ENCODE measurements at places on chromosomes 7 and 10.

- peak; percentile 33 for DNase-seq
These were observed 900 bp upstream of the MICALL2 start for GRCh38 chr7:1459920-1460820.

DNA sequence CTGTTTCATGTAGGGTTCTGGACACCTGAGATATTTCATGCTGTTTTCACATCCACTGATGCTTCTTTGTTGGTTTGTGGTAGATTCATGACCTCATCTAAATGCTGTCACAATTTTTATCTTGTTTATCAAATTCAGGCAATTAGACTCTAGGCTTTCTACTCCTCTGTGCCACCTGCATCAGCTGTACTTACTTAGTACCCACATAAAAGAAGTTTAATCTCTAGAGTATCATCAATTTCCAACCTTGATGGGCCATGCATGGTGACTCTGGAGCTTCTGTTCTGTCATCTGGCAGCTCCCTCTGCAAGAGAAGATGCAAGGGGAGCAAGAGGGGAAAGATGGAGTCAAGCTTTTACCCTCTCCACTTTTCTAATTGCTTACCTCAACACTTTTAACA, 195.9 kb upstream of the VWC2 start:
- no peak for DNase-seq

DNA sequence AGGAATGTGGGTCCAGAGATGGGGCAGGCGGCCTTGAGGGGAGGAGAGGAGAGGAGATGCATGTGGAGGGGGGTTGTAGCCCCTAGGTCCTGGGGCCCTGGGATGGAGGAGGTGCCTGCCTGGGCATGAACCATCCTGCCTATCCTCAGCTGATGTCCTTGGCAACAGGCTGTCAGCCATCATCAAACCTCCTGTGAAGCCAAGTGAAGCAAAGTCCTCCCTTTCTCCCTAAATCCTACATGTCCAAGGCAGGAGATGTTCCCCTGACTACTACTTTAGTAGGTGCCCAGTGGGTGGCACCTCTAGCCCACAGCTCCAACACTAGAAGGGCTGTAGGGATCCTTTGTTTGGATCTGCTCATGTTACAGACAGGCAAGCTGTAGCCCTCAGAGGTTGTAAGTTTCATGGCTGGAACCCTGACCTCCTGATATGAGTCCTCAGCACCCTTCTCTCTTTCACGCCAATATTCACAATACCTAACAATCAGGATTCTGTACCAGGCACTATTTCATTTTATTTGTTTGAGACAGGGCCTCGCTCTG, 66.6 kb upstream of the SYPL1 start:
- DNase-seq, result no peak

DNA sequence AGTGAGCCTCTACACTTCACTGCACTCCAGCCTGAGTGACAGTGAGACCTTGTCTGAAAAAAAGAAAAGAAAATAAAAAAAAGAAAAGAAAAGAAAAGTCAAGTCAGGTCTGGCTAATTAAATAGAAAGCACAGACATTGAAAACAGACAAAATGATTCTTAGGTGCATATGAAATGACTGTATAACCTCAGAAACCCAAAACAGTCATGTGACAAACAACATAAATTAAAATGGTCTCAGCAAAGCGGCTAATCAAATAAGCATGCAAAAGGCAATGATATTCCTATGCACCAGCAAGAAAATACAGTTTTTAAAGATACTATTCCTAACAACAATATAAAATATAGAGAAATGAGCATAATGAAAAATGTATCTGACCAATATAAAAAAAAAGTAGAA, 38.3 kb downstream of the LRRC20 start:
- no peak for DNase-seq

GRCh38 chr7:37070471-37070870, 346.2 kb upstream of the AOAH start:
- no peak for DNase-seq

GRCh38 chr10:62724465-62724864, 80.1 kb upstream of the ADO start:
- DNase-seq, result no peak

DNA sequence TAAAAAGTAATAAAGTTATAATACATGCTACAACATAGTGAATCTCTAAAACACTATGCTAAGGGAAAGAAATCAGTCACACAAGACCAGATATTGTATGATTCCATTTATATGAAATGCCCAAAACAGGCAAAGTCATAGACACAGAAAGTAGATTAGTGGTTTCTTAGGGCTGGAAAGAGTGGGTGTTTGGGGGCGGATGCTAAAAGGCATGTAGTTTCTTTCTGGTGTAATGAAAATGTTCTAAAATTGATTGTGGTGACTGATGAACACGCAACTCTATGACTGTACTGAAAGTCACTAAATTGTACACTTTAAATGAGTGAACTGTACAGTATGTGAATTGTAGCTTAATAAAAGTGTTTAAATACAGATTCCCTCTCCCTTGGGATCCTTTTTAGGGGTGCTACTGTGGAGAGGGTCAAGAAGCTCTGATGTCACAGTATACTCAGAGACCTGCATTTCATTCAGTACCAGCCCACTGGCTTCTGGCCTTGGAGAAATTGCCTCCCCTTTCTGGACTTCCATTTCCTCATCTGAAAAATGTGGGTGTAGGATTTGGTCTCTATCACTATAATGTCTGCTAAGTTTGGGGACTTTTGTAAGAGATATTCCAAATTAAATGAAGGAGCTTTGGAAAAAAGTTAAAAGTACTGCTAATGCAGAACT, 46.4 kb downstream of the AOAH start:
- no peak for DNase-seq

GRCh38 chr10:94858005-94858404, 80.5 kb upstream of the CYP2C9 start:
- no peak for DNase-seq

DNA sequence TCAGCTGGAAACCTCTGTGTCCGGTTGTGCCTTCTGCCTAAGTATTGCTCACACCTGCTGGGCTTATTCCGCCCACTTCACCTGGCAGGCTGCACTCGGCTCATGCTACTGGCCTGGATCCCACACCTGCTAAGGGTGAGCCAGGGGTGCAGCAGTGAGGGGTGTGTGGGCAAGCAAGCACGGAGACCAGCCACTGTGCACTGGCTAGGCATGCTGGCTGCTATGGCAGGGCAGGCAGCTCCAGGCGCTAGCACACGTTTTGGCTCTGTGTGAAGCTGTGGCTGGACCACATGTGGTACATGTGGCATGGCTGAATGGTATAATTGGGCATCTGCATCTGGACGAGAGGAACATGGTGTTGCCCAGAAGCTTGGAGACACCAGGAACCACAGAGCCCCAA, 940.7 kb downstream of the NRG3 start:
- DNase-seq, result no peak

DNA sequence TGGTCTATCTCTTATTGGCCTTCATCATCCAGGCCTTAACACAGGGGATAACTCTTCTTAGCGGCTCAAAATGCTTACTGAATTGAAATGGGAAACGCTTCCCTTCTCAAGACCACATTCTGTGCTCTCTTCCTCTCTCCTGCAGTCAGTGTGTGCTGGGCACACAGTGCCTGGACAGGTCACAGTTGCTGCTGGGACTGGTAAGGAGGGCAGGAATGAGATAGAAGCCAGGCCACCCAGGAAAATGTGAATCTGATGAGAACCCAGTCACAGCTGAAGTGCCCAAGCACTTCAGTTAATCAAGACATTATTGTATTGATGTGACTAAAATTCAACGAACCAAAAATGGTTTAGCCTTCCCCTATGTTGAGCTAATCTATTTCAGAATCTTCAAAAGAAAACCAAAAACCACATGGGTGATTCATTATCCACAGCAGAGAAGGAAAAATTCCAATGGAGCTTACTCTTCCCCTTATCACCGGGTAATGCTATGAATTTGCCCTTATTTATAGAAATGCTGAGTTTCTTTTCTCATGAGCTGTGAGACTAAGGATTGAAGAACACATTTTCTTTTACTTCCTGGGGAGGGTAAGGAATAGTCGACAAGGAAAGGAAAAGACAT, 41.2 kb upstream of the PLPP4 start:
- DNase-seq, result no peak

DNA sequence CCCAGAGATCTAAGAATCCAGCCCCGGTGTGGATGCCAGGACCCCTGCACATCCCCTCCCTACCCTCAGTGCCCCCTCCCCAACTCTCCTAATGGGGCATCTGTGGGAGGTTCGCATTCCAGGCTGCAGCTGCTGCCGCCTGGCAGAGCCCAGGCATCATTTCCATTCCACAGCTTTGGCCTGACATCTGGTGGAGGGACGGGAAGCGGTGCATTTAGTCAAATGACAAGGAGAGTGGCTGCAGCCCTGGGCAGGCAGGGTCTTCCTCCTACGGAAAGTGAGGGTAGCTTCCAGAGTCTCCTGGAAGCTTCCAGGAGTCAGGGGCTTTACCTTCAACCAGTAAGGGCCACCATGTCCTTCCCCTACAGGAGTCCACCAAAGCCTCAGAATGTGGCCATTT, 30.8 kb downstream of the PRLHR start:
- DNase-seq, result no peak

GRCh38 chr10:707861-708260, 18.4 kb upstream of the DIP2C start:
- no peak for DNase-seq

DNA sequence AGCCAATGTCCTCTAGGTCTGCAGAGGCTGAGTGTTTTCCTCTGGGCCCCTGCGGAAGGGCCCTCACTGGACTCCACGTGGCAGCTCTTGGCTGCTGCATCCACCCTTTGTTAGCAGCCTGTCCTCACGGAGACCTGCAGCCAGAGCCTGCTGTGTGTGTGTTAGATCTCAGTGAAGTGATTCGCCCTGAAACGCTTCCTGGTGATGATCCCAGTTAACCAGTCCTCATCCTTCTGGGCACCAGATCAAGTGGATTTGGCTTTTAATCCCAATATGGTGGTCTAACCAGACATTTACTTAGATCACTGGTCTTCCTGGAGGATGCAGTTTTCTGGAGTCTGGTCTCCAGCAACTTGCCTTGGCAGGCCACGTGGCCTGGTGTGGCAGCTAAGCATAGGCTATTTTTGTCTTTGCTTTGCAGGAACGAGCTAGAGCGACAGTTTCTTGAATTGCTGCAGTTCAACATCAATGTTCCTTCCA, 39.5 kb upstream of the GJD4 start:
- no peak for DNase-seq

DNA sequence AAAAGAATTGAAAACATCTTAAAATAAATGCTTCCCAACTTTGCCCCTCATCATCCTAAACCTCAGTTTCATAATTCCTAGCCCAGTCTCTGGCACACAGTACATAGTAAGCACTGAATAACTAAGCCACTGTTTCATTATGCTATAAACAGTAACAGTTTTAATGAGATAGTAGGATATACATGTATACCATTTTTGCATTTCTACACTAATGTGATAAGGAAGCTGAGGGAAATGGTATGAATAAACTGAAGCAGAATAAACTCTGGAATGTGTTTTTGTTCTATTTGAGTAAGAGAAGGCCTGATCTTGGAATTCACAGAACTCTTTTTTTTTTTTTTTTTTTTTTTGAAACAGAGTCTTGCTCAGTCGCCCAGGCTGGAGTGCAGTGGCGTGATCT, 8.8 kb downstream of the NAPEPLD start:
- no peak for DNase-seq

DNA sequence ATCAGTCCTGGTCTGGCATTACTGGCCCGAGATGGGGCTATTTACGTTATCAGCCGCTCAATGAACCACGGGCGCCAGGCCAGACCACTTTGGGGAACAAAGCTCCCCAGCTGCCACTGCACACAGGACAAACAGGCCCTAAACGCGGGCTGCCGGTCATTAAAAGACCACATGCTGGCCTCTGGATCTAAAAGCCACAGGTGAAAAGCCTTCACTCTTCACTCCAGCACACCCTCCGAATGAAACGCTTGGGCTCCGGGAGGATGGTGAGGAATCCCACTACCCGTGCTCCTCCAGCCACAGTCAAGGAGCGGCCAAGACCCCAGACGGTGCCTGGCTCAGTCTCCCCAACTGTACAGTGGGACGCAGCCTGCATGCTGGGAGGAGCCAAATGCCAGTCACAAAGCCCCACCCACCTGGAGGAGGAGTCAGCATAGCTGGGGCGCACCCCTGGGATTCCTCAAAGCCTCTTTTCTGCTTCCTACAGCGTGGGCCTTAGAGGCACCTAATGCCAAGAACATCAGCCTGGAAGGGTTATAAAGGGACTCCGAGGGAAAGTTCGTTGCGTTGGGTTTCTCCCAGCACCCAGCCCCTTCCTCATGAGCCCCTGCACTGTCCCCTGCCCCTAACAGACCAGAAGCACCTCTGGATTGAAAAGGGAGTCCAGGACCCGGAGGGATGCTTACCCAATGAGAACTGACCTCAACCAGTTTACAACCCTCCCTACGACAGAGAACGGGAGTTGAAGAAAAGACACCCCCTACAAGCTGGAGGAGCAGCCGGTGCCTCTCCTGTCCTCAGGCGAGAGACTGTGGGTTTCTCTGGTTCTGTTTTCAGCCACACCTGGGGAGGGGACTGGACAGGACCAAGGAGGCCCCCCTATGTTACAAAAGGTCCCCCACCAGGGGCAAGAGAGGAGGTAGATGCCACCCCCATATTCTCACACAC, 4.7 kb downstream of the PDGFA start:
- no peak for DNase-seq

DNA sequence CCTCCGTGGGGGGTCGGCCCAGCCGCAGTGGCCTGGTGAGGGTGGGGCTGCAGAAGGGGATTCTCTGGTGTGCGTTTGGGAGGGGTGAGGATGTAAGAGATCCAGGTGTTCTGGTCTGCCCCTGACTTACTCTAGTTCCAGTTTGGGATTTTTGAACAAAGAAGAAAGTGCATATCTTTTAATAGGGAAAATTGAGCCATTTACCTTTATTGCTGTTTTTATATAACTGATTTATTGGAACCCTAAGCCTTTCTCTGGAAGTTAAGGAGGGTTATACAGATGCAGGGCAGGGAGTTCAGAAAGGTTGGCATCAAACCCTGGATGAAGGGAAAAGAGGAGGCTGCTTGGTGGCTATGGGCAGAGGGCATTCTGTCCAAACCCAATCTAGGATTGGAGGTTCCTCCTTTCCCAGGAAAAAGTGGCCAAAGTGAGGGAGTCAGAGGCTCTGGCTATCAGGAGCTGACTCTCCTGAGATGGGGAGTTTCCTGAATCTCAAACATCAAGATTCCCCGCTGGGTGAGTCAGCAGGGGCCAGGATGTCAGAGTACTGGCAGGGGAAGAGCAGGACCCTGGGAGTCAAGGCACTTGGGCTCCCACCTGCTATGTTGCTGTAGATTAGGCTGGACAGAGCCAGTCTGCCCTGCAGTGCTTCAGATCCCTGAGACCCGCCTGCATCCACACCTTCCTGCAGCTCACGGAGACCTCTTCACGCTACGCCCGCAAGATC, 67.5 kb downstream of the CLIP2 start:
- DNase-seq, result no peak

DNA sequence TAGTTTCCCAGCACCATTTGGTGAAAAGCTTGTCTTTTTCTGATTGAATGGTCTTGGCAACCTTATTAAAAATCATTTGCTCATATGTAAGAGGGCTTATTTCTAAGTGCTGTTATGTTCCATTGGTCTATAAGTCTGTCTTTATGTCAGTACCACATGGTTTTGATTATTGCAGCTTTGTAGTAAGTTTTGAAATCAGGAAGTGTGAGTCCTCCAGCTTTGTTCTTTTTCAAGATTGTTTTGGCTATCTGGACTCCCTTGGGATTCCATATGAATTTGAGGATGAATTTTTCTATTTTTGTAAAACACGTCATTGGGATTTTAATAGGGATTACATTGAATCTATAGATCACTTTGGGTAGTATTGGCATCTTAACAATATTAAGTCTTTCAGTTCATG, 5.4 kb downstream of the KIF11 start:
- DNase-seq, result no peak

GRCh38 chr10:132975831-132976682, 33.7 kb upstream of the CFAP46 start:
- no peak for DNase-seq

GRCh38 chr7:21782996-21783395, 162.7 kb downstream of the CDCA7L start:
- DNase-seq, result no peak
